ENCODE measurements at places on chromosomes 3 and 15.

GRCh38 chr15:68416158-68416535, 15.8 kb downstream of the ITGA11 start:
- DNase-seq = no peak

DNA sequence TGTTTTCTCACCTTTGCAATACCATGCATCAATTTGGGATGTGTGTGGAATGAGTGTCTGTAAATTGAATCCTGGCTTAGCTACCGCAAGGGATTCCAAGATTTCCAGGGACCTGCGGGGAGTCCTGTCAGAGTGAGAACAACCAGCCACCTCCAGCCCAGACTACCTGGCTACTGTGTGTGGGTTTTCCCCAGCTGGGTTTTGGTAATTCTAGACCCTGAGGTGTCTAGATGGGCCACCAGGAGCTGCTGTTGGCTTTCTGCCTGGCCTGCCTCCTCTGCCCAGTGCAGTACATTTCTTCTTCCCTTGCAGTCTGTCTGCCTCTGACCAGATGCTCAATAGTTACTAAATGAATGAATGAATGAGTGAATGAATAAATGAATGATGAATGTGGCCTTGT, 32.5 kb upstream of the CORO2B start:
- DNase-seq = no peak

GRCh38 chr3:149401926-149402310, 24.5 kb upstream of the TM4SF1 start:
- no peak for DNase-seq

DNA sequence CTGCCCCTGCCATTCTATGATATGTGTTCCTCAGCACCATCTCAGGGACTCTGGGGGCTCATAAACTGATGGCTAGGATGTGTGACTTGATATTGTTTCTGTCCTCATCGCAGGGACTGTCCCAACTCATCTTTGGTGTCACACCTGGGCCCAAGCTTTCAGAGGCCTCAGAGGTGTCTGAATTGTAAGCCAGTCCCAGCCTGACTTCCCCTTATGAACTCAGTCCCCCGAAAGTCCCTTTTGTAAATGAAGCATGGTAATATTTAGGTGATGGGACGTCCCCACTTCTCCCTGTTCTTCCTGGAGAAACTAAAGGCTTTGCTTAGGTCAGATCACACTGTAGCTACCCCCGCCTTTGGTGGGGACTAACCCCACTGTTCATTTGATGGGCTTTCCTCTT, 142.4 kb upstream of the TLE3 start:
- peak; percentile 52 for DNase-seq

GRCh38 chr15:69976366-69976994, 121.2 kb downstream of the TLE3 start:
- DNase-seq = peak; percentile 55

DNA sequence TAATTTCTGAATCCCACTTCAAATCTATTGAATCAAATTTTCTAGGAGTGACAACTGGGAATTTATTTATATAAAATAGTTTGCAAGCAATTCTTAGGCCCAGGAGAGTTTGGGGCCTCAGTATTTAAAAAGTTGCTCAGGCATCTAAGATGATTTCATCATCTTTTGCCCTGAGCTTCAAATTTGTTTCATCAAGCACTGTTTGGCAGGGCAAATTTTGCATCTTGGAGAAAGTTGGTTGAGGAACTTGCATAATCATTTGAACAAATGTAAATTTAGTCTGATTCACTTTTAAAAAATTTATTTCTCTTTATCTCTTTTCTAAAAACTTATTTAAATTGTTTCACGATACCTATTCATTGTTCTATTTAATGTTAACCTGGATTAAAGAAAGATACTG, 702.8 kb downstream of the SI start:
- no peak for DNase-seq
